ENCODE measurements at places on chromosomes 2 and 18. TPM values are rescaled to one million over a fixed set of nuclear protein-coding genes. Genes with fewer than 3 reads are reported as not detected.

Gene BMP10
- total RNA-seq = not detected

Gene GAD1
- 0.76 TPM for total RNA-seq

Gene SOWAHC
- total RNA-seq = 10.3 TPM

Gene CMPK2
- total RNA-seq = 0.86 TPM

Gene OBSL1
- 23.3 TPM for total RNA-seq

Gene PRSS56
- total RNA-seq = 0.21 TPM

Gene ERICH2
- total RNA-seq = not detected
